ENCODE measurements at places on chromosomes 3 and 15.

DNA sequence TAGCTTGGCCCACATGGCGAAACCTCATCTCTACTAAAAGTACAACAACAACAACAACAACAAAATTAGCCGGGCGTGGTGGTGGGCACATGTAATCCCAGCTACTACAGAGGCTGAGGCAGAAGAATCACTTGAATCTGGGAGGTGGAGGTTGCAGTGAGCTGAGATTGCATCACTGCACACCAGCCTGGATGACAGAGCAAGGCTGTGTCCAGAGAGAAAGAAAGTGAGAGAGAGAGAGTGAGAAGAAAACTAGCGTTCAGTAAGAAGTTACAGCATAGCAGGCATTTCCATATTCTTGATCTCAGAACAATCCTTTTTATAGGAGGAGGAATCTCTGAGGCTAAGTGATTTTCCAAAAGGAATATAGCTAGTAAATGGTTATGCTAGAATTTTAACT lies 1076.1 kb downstream of the AGBL1 start:
- no peak for DNase-seq

DNA sequence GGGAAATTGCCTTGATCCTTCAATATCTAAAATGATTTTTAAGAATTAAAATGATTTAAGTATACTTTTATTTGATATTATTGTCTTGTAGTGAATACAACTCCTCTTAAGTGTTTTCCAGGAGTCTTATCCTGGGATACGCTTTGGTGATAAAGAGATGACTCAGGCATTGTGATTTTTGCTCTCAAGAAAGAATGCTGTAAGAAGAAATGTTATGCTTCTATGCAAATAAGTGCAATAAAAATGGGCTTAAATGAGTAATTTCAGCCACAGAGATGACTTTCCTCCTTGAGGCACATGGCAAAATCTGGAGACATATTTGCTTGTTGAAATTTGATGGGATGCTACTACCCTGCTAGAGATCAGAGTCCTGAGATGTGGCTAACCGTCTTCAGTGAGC lies 358.6 kb upstream of the BCHE start:
- DNase-seq, result no peak

- no peak for DNase-seq
Observed at GRCh38 chr3:157493627-157494550, 9.3 kb downstream of the VEPH1 start.

- DNase-seq, result no peak
Observed at GRCh38 chr3:58093574-58094195, 85.5 kb downstream of the FLNB start.

DNA sequence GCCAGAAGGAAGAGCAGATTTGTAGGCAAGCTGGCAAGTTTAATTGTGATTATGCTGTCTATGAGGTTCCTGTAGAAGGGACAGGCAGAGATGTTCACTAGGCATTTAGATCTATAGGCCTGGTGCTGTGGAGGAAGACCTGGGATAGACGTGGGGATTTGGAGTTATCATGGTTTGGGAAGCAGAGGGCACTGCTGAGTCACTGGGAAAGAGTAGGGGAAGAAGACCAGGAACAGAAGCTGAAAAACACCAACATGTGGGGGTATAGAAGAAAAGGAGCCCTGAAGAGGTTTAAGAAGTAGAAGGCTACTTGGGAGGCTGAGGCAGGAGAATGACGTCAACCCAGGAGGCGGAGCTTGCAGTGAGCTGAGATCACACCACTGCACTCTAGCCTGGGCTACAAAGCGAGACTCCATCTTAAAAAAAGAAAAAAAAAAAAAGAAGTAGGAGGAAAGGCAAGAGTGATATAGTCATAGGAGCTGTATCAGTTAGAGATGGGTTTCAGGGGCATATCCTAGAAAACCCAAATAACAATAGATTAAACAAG lies 19.3 kb downstream of the GRK7 start:
- DNase-seq, result no peak

DNA sequence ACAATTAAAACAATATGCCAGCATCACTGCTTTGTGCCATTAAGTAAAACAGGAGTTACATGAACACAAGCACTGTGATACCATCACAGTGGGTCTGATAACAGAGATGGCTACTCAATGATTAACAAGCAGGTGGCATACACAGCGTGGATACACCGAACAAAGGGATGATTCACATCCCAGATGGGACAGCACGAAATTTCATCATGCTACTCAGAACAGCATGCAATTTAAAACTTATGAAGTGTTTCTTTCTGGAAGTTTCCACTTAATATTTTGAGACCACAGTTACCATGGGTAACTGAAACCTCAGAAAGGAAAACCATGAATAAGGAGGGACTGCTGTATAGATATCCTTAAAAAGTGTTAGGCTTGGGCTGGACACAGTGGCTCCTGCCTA lies 44.5 kb downstream of the SLC24A1 start:
- no peak for DNase-seq

DNA sequence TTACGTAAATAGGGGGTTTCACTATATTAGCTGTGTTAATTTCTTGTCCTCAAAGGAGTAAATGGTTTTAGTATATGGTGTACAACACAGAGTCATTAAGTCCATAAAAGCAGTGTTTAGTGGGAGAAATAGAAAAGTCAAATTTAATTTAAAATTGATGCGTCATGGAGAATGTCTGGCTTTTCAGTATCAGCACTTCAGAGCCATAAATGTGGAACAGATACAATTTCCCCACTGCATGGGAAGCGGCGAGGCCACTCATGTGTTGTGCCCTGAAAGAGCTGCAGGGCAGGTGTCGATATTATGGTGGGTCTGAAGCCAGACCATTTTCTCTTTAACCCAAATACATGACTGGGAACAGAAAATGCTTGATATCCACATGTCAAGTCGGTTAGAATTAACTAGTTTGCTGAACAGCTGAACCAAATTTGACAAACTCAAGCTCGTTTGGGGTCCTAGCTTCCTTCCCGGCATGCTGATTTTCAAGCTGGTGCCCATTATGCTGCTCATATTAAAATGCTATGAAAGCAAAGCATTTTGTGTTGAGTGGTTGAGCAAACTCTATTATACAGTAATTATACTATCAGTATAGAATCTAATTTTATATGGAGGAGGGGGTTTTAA lies 364.6 kb upstream of the TBL1XR1 start:
- DNase-seq, result no peak

- no peak for DNase-seq
Observed at GRCh38 chr3:193790086-193790990, 197.3 kb downstream of the OPA1 start.

- peak; percentile 50 for DNase-seq
Observed at GRCh38 chr3:195133462-195133861, 137.5 kb downstream of the XXYLT1 start.
